ENCODE measurements at places on chromosomes 13 and 19.

DNA sequence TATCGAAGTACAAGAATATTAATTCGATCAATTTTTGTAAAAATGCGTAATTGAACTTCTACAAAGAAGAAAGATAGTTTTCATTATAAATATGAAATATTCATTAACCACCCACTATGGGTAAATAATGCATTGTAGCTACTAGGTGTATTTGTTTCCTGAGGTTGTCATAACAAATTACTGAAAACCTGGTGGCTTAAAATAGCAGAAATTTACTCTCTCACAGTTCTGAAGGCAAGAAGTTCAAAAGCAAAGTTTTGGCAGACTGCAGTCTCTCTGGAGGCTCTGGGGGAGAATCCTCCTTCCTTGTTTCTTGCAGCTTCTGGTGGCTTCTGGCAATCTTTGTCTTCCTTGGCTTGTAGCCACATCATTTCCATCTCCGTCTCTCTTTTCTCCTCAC, 99.2 kb upstream of the MIR17HG start:
- DNase-seq, result no peak

GRCh38 chr13:70729369-70729768, 621.1 kb upstream of the KLHL1 start:
- DNase-seq, result no peak

- no peak for DNase-seq
Measured at GRCh38 chr19:47702671-47703070, 10.6 kb upstream of the EHD2 start.

GRCh38 chr13:97436845-97437244, 2.9 kb downstream of the RAP2A start:
- DNase-seq, result no peak

DNA sequence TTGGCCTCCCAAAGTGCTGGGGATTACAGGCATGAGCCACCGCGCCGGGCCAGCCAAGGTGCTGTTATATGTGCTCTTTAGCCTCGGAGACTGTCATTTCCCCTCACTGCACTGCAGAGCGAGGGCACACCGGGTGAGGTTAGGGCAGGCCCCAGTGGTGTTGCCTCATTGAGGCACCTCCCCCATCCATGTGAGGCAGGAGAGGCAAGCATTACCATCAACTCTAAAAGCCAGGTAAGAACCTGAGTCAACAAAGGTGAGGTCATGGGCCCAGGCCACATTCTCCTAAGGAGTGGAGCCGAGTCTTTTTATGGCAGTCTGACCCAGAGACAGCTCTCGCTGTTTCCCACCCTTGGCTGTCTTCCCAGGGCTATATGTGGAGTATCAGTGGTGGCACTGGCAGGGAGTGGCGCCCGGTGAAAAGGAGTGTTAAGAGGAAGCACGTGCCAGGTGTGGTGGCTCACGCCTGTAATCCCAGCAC, 10.9 kb downstream of the B3GNT8 start:
- DNase-seq, result no peak

DNA sequence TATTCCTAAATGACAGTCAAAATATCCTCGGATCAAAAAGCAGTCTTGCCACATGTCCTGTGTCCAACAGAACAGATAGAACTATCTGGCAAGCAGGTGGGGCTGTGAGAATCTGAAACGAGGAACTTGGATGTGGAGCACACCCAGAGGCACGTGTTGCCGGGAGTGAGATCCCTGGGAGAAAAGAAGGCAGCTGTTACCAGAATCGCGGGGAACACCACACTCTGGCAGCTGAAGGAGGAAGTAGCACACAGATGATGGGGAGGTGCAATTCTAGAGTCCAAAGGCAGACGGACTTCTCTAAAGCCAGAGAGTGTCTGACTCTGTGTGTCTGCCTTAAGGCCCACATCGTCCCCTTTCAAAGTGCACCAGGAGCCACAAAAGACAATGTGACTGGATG, 22.3 kb downstream of the SLC7A1 start:
- DNase-seq, result no peak

GRCh38 chr13:87769445-87769844, 98.3 kb downstream of the SLITRK5 start:
- no peak for DNase-seq

DNA sequence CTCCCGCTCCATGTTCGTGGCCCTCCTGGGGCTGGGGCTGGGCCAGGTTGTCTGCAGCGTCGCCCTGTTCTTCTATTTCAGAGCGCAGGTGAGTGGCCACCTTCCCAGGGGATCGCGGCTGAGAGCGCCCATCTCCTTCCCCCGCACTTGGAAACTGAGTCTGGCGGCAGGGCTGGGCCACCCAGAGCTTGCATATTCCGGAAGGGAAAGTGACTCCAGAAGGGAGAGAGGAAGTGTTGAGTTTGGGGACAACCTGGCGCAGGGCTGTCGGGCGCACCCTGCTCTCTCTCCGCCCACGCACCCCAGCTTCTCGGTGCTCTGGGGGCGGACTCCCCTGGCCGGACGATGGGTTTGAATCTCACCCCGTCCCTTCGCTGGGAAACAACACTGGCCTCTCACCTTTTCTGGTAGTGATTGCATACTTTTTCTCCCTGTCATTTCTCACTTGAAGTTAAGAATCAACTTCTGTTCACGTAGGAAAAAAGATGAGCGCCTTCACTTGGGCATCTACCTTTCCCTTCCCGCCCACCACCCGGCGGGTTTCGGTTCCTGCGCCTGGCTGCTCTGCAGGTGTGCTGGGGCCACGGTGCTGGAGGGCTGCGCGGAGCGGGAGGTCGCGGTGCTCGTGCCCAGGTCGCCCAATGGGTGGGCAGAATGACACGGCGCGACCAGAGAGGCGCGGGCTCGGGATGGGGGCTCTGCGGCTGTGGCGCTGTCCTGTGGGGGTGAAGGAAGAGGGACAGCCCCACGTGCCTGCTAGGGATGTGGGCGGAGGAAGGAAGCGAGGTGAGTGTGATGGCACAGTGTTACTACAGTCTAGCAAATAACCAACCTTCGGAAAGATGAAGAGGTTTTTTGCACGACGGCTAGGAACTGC, 721 bp downstream of the TNFSF11 start:
- peak; percentile 8 for DNase-seq

DNA sequence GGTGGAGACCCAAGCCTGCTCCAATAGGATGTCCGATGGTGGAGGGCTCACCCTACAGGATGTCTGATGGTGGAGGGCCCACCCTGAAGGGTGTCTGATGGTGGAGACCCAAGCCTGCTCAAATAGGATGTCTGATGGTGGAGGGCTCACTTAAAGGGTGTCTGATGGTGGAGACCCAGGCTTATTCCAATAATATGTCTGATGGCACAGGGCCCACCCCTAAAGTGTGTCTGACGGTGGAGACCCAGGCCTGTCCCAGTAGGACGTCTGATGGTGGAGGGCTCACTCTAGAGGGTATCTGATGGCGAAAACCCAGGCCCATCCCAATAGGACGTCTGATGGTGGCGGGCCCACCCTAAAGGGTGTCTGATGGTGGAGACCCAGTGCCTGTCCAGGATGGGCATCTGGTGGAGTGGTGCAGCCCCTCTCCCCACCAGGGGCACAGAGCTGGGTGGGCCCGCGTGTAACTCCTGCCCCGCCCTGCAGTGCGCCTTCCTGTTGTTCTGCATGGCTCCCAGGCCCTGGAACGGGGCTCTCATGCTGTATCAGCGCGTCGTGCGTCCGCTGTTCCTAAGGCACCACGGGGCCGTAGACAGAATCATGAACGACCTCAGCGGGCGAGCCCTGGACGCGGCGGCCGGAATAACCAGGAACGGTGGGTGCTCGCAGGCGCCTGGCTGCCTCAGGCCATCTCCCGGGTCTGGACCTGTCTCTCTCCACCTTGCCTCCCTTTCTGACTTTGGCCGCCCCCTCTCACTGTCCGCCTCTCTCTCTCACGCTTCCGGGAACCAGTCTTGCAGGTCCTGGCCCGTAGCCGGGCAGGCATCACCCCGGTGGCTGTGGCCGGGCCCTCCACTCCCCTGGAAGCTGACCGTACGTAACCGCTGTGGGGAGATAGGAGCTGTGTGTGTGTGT, 5.1 kb downstream of the REEP6 start:
- DNase-seq, result no peak

DNA sequence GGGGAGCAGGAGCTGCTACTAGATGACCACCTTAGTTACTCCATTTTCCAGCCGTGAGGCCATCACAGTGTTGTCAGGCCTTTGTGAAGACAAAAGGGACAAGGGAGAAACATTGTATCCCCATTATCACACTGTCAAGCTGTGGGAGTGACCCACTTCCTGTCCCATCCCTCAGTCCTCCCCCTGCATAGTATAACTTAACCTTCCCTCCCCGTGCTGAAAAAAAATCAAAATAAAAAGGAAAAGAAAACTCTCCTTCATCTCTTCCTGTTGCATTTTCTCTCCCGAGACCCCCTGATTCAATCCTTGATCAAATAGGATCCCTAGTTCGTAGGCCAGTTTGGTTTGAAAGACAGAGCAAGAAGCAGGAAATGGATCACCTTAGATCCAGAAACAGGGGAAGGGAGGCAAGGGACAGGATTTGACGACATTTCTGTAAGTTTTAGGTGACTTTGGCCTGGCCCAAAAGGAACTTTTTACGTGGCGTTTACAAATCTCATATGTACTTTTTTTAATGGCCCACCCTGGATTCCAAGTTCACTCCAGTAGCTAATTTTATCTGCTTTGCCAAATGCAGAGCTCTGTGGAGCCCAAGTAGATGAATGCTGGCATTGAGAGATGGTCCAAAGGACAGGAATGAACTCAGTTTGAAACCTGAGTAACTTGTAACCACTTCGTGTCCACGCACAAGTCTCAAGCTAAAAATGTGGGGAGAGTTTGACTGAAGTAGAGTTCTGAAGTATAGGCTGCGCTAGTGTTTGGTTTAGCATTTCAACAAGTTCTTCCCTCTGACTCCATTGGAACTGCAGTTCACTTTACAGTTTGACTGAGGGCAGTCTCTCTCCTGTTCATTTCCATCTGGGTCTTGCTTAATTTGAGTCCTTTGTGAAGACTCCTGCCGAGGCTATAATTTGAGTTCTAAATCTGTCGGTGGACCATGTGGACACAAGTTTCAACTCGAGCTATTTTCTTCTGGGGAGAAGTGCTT, 16.6 kb upstream of the GATAD2A start:
- no peak for DNase-seq
